Activated gamma-delta T cell (primary cell): ENCODE measurements at places on chromosomes 3 and 15.

GRCh38 chr3:40207796-40208195 is 101.7 kb upstream of the EIF1B start:
- DNase-seq, result no peak

DNA sequence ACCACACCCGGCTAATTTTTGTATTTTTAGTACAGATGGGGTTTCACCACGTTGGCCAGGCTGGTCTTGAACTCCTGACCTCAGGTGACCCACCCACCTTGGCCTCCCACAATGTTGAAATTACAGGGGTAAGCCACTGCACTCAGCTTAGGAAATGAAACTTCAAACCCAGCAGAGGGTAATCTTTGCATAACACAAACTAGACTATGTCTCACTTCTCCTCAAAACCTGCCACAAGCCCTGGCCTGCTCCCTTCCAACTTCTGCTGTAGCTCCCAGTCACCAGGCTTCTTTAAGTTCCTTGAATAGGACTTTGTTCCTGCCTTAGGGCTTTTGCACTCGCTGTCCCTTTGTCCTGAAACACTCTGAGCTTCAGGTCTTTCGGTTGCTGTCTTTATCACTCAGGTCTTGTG is 39.2 kb upstream of the SEMA4B start:
- DNase-seq, result no peak

DNA sequence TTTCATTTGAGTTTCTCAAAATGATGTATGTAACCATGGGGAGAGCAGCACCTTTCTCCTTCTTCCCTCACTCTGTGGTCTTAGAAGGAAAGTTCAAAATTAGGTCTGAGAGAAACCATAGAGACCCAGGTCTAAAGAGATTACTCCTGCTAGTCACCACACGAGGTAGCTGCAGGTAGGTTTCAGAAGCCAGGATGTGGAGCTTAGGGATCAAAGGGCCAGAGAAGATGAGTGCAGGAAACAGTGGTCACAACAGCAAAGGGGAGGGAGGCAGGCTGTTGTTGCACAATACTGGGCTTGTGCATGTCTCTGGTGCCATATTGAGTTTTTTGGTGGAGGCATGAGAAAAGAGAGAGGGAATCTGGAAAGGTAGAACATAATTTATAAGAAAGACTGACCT is 583.6 kb downstream of the AGBL1 start:
- DNase-seq, result no peak

DNA sequence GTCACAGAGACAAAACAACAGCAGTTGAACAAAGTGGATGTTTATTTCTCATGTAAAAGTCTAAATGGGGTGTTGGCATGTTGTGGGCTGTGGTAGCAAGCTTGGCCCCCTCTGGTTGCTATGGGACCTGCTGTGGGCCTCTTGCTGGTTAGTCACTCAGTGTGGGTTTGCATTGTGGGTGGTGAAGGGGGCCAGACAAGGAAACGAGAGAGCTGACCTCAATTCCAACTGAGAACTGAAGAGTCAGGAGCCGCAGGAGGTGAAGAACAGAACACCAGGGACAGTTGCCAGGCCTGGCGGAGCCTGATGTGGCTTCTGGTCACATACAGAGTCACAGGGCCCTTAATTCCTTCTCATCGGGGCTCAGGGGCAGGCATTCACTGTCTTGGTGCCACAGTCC is 1.9 kb upstream of the ADPGK start:
- DNase-seq, result no peak

DNA sequence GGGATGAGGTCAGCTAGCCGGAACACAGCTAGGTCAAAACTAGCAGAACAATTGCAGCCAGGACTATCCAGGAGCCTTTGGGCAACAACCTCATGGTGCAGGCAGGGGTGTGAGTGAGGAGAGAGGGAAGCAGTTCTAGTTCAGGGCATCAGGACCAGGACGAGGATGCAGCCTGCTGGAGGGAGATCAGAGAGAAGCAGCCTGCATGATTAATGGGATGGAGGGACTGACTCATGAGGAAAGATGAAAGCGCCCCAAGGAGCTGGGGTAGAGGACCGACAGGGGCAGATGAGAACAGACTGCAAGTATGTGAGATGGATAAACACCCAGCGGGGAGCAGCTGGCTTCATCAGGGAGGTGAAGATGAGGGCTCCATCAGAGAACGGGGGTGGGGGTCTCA is 37.9 kb upstream of the LRTM1 start:
- DNase-seq, result no peak

DNA sequence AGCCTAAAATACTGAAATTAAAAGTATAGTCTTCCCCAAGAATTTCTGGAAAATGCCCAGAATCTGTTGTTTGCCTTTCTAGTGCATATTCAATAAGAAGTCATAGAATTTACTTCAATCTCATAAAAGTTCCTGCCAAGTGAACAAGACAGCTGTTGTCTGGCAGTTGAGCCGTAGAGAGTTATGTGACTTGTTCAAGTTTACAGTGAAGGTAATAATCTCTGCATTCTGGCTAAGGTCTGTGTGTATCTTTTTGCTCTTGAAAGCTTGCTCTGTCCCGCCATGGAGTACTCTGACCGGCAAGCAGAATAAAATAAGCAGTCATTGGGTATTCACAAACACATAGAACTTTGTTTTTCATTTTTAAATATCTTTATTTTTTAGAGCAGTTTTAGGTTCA is 77.8 kb downstream of the GHSR start:
- DNase-seq, result no peak

DNA sequence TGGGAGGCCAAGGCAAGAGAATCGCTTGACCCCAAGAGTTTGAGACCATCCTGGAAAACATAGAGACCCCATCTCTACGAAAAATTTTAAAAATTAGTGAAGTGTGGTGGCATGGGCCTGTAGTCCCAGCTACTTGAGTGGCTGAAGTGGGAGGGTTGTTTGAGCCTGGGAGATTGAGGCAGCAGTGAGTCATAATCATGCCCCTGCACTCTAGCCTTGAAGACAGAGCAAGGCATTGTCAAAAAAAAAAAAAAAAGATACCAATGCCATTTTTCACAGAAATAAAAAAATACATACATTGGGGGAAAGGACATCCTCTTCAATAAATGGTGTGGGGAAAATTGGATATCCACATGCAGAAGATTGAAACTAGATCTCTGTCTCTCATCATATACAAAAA is 74.6 kb downstream of the CERS3 start:
- no peak for DNase-seq

GRCh38 chr3:168596175-168596823 is 500.6 kb upstream of the GOLIM4 start:
- no peak for DNase-seq

DNA sequence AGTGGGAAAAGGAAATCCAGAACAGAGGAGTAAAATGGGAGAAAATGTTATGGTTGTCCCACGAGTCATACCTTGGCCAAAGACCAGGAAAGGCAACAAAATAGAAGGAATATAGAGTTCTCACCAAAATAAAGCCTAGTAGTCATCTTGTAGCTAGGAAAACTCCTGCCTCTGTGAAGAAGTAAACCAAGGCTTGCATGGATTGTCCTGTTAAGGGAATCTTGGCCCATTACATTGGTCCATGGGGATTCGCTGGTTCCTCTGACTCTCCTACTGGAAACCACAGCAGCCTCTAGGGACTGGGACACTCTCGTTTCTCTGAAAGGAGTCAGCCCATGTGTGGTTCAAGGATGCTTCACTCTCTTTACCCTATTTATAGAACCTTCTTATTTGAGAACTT is 62.9 kb upstream of the FNDC3B start:
- no peak for DNase-seq

- DNase-seq, result no peak
Measured at GRCh38 chr3:54891540-54891897, 36.3 kb downstream of the LRTM1 start.

DNA sequence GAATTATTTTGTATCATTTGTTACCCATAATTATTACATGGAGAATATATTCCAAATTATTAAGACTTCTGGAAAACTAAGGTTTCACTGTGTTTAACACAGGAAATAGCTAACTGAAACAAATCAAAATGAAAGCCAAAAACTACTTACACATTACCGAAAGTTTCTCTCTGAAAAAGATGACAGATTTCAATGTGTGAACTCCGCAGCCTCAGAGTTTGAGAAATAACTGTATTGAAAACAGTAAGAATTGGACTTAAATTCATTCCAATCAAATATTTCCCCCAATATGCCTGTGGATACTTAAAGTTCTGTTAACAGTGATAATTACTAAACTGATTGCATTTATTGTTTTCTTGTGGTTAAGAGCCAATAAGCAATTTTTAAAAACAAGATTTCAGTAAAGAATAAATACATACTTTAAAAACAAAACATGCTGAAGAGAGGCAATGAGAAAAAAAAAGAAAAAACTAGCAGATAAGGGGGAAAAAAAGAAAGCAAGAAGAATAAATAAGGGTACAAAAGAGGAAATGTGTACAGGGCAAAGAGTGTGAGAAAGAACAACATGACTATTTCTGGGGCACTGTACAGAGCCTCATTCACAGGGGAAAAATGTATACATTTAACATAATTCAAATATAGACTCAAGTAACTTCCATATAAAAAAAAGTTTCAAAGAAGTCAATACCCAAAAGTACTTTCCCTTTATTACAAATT is 30.7 kb downstream of the DENND4A start:
- no peak for DNase-seq

GRCh38 chr3:111904376-111905241 is 45.5 kb downstream of the PHLDB2 start:
- DNase-seq, result no peak

DNA sequence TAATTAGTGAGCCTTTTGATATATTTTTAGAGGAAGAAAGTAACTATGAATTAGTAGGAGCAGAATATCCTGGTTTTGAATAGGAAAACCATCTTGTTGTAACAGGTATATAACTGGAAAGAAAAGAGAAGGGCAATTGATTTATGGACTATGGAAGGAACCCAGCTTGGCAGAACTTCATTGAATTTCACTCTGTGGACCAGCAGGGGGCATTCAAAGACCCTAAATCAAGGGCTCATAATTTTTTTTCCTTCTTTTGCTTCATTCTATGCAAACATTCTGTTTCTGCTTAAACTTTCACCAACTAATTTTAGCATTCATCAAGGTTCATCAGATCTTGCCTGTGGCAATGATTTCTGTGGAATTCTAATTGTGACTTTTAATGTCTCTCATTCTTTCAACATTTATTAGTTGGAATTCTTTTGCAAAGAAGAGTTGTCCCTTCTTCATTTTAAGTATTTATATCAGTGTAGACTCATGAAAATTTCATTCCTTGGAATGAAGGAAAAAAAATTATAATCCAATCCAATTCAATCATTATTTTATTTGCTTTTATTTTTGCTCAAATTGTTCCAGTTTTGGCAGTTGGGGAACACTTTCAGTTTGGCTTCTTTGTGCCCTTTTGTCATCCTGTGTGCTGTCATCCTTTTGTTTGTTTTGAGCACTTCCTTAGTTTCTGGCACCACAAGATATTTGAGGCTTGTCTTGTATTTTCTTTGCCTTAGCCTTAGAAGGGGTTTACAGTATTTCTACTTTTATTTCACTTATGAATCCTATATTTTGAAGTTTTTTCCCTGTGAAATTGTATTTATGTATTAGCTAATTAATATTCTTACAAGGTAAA is 30.4 kb downstream of the NXPE3 start:
- no peak for DNase-seq

GRCh38 chr3:53798144-53798543 is 48.1 kb downstream of the CHDH start:
- DNase-seq, result no peak

DNA sequence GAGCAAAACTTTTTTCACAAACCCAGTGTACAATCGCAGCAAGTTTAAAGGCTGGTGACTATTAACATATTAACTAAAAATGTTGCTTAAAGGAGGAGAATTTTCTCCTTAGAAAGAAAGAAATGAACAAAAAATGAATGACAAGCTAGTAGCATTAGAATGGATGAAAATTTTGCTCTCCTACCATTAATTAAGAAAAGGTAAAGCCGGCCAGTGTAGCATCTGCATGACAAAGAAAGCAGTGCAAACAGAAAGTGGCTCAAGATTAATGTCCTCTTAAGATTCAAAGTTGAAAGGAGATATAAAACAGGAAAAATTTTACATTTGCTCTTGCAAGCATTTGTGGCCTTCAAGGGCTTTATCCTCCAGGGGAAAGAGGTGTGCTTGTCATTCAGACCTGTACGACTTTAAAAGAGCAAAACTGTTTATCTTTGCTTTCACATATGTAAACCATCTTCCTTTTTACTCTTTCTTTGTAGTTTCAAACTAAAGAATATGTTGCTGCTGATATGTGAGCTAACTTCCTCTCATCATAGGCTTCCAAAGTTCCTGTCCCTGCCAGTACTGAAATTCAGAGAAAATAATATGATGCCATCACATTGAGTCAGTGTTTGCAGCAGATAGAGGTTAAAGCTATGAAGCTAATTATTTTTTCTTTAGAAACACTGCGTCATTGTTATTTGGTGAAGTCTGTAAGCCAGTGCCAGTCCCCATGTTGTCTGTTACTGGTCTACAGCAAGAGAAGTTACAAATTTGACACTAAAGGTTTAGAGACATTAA is 439.1 kb upstream of the GRM7 start:
- no peak for DNase-seq

- DNase-seq, result no peak
Measured at GRCh38 chr3:147405231-147406027, 914 bp downstream of the ZIC4 start.

GRCh38 chr3:64399205-64399800 is 174.0 kb upstream of the PRICKLE2 start:
- no peak for DNase-seq

DNA sequence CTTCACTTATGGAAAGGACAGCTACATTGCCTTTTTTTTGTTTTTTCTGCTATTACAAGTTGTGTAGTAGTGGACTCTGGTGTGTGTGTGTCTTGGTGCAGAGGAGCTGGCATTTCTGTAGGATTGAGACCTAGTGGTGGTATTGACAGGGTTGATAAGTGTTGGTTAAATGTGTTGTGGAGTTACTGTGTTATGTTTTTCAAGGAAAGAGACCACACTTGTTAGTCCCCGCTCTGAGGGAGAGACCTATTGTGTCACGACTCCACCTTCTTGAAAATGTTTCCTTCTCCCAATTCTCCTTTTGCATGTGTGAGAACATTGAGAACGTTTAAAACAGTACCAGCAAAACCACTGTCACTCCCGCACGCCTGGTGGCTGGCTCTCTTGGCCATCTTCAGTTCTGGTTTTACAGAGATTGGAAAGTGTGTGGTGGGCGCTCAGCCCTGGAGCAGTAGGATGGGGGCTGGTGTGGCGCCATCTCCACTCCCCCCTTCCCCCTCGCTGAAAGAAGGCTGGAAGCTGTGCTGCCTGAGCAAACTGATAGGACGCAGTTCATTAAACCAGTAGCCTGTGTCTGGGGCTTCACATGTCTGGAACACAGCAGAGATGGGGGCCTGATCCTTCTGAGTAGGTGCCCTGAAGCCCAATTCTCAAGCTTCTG is 5.5 kb downstream of the KLF13 start:
- no peak for DNase-seq
